Activated CD4-positive, alpha-beta T cell treated with anti-CD3 and anti-CD28 coated beads, Interleukin-2, Interleukin-4, amounts not matched to agents 100 ng/mL and 50 ng/mL, durations not matched to agents 16 hours and 8 hours (primary cell): ENCODE measurements at places on chromosomes 12 and 14.

GRCh38 chr14:79724934-79725717 is 486.2 kb downstream of the DIO2 start:
- no peak for DNase-seq

GRCh38 chr14:41606532-41607303 is at the start of gene LRFN5:
Gene LRFN5 (plus strand): TSS chr14:41606876.
- DNase-seq: no peak

DNA sequence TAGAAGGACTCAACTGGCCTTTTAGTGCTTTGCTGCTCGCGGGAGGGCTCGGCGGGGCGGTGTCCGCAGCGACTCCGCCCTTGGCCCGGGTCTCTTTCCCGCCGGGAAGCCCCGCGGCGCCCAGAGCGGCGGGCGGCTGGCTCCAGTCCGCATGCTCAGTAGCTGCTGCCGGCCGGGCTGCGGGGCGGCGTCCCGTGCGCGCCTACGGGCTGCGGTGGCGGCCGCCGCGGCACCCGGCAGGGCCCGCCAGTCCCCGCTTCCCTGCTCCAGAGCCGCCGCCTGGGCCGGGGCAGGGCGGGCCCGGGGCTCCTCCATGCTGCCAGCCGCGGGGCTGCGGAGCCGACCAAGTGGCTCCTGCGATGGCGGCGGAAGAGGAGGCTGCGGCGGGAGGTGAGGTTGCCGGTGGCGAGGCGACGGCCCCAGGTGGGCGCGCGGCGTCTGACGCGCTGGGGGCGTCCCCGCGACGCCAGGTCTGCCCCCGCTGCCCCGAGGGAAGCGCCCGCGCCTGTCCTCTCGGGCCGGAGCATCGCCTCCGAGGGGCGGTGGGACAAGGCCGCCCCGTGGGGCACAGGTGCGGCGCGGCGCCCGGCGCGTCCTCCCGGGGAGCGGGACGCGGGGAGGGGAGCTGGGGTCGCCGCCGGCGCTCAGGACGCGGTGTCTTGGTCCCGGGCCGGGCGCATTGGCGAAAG is at the start of gene BMAL2:
Gene BMAL2 (plus strand): TSS at position 123 of the 689 bp plus-strand sequence. CDS start 237 bp downstream, at position 360.
- peak; percentile 58 for DNase-seq

- peak; percentile 66 for DNase-seq
These were observed 3.2 kb downstream of the MLXIP start for GRCh38 chr12:122081697-122082221.

DNA sequence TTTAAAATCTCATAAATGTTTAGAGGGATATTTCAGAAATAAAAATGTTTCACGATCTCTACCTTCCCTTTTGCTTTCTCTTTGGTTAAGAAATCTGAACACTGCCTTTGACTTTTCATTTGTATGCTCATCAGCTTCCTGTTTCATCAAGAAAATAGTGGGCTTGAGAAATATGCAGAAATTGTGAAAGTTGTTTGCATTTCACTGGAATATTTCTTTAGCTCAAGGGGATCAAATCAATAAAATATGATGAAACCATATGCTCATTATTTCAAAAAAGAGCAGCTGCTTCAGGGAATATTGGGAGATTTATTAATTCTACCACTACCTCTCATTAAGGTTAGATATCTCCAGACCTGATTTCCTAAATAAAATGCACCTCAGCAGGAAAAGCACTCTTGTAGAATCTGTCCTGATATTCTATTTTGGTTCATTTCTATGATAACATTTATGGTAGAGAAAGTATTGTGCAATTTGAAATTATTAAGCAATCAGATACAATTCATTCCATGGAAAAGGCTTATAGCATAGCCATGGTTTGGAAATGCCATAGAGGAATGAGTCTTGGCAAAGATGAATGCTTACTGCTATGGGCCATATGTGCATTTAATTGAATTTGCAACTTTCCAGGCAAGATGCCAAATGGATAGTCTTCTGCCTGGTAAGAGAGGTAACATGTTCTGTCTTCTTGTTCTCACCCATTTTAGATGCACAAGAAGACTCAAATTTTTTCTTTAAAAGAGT is 212.6 kb upstream of the SLC16A7 start:
- no peak for DNase-seq

DNA sequence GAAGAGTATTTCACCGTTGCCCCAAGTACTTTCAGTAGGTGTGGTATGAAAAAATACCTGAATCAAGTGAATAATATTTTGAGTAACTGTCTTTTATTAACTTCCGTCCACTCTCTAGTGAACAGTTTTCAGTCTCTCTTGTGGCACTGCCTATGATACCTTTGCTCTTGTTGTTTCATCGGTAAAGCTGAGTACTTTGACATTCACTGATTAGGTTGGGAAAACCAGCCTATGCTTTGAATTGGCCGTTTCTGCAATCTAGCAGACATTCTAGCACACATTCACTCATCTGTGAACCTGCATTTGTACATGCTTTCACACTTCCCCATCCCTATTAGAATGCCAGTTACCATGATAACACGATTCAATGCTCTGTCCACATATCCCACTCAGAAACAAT is 217.3 kb downstream of the FBXL14 start:
- DNase-seq: no peak

DNA sequence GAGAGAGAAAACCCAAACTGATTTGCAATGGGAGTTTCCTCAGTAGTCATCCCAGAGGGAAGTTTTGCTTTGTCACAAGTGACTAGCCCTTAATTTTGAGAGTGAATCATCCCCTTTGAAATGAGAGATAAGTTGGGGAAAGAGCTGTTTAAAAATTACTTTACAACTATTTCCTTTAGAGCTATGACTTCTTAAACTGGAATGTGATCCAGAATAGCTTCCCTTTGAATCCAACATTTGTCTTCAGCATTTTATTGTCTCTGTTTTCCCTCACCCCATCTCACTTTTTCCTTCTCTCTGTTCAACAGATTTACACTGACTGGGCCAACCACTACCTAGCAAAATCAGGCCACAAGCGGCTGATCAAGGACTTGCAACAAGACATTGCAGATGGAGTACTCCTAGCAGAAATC is 109.3 kb downstream of the NAV3 start:
- DNase-seq: no peak

DNA sequence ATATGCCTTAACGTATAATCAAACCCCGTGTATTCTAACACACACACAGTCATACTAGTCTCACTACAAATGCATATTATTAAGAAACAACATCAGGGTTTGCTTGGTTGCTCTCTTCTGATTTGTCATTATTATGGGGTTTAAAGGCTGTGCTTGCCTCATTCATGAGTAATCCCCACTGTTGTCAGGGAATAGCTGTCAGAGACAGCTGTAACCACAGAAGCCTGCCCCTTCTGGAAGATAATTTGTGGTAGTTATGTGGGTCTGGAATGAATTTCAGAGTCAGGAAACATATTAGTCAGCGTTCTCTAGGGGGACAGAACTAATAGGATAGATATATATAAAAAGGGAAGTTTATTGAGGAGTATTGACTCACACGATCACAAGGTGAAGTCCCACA is 456.9 kb upstream of the TMEM132C start:
- no peak for DNase-seq
